Left lung (tissue), 14 donors: ENCODE measurements at places on chromosomes 16 and 17.

DNA sequence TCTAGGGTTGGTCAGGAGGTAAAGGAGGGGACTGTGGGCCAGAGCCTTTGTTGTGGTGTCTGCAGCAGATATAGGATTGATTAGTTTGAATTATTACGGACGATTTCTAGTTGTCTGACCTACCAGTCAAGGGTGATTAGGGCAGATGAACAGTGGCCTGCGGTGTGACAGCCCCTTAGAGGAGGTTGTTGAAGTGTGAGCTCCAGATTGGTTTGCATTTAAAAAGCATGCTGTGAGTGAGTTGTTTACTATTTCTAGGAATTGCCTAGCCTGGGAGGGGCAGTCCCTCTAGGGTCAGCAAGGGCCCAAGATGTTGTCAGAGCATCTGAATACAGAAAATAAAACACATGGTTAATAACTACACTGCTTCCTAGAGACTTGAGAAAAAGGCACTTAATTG lies 108.8 kb downstream of the ARHGAP44 start:
- DNase-seq: no peak

DNA sequence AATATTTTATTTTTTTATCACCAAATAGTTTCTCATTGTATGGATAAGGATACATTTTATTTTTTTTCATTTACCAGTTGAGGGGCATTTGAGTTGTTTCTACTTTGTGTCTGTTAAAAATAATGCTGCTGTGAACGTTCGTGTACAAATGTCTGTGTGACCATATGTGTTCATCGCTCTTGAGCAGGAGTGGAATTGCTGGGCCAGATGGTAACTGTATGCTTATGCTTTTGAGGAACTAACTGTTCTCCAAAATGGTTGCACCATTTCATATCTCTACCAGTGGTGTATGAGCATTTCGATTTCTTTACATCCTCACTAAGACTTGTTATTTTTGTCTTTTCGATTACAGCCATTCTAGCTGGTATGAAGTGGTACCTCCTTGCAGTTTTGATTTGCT lies 212.5 kb upstream of the N4BP1 start:
- no peak for DNase-seq

GRCh38 chr17:79565606-79566250 lies 45.1 kb downstream of the RBFOX3 start:
- no peak for DNase-seq

GRCh38 chr17:62965686-62966425 lies at the start of gene TANC2:
Gene TANC2, plus strand, starts transcription at chr17:62966235. Its CDS starts 43,325 bp downstream, at chr17:63009560.
- peak; percentile 87 for DNase-seq

GRCh38 chr16:85088570-85089199 lies 23.6 kb downstream of the CIBAR2 start:
- peak; percentile 18 for DNase-seq

- DNase-seq: no peak
Measured at GRCh38 chr17:81200695-81201580, 21.8 kb downstream of the CEP131 start.

GRCh38 chr16:77059446-77059845 lies 131.5 kb upstream of the MON1B start:
- DNase-seq: peak; percentile 81

DNA sequence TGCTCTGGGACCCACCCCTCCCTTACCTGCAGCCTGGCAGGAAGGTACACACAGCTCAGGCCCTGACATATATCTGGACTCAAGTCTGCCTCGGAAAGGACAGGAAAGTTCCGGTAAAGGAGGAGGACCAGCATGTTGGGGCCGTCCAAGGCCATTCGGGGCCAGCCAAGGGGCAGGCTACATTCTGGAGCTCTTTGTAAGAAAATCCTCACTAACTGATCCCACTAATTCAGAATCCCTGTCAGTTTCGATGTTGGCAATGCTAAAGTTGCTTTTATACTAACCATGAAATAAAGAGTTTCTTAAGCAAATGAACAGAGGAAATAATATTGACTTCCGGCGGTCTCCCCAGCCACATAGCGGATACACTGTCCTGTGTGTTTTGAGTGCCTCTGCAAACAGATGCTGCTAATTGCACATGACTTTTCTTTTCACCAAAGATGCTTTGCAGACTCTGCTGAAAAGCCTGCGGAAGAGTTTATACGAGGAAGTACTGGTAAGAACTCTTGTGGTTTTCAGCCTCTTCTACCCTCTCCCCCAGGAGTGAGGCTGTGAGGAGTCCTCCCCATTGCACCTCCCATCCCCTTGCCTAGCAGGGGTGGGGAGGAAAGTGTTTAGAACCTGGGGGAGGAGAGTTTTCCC lies 54.8 kb downstream of the PLXDC1 start:
- no peak for DNase-seq

DNA sequence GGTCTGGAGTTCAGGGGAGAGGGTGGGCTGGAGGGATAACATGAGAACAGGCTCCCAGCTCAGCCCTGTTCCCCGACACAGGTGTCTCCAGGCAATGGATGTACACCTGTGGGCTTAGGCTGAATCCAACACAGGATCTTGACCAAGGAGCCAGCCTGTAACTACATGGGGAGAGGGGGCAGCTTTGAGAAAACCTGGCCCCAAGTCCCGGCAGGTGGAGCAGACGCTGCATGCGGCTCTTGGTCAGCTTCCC lies 73.3 kb upstream of the TOB1 start:
- no peak for DNase-seq

DNA sequence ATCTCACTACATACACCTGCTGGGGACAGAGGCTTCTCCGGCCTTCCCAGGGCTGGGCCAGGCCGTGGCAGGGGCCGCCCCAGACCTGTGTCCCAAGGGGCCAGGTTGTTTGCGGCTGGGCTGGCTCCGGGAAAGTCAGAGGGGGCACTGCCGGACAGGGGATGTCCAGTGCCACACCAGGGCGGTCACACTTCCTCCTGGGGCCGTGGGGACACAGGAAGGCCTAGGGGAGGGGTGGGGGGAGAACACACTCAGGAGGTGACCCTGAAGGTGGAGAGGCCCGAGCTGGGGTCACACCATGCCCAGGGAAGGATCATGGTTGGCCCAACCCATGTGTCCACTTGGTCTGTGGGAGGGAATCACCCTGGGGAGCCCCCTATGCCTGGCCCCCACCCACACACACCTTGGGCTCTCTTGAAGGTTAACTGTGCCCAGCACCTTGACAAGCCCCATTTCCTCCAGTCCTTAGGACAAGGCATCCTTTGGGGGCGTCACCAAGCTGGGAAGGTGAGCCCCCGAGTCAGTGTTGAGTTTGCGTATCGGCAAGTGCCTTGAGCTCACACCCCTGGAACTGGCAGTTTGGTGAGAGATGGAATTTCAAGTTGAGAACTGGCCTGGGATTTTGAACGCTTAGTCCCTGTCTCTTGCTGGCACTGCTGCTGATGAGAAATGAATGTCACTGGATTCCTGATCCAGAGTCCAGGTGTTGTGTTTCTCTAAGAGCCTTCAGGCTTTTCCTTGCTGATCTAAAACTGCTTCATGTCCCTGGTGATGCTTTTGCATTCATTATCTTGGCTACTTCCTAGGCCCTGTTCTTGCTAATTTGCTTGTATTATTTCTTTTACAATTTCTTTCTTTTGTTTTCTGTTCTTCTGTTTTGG lies 7.7 kb upstream of the ACTG1 start:
- no peak for DNase-seq

GRCh38 chr17:59027750-59028149 lies 78.9 kb downstream of the TRIM37 start:
- no peak for DNase-seq

DNA sequence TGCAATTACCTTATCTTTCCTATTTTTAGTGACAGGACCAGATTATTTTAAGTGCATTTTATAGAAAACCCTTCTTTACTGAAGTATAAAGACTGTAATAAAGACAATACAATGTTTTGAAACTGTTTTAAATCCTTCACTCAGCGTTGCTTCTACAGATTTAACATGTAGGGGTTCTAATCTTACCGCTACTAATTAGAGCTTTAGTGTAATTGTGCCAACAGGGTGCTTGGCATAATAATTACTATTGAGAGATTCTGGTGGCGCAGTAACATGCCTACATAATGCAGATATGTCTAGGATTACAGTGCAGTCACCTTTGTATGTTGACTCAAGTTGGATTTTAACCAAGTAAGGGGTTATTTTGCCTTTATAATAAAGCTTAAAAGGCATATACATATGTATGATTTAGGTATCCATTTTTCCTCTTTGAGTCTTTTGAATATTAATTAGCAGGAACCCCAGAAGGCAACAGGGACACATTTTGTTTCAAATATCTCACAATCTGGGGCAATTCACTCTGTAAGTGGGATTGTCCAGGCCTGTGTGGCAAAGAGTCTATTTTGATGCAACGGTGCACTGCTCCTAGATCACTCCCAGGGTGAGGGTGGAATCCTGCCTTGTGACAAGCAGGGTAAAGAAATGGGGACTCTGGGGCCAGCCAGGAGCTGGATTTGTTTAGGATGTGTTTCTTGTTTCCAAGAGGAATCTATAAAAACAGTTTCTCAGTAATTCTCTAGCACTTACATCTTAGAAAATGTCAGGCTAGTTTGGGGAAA lies 604.7 kb upstream of the SALL1 start:
- no peak for DNase-seq

- DNase-seq: no peak
Measured at GRCh38 chr17:18318117-18318516, 3.0 kb downstream of the SMCR8 start.

DNA sequence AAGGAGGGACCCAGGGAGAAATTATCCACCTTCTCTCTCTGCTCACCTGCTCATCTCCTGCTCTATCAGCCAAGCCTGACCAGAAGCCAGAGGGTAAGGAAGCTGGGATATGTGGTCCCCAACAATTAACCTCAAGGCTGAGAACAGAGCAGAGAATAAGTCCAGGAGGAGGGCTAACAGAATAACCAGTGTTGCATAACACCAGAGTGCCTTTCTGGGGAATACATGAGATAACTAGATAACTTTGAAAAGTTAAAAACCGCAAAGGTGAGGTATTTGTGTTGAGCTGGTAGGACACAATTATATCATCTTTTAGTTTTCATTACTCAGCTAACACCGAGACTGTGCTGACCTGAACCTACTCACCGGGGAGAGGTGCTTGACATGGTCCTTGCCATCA lies 180.8 kb downstream of the SALL1 start:
- DNase-seq: no peak

DNA sequence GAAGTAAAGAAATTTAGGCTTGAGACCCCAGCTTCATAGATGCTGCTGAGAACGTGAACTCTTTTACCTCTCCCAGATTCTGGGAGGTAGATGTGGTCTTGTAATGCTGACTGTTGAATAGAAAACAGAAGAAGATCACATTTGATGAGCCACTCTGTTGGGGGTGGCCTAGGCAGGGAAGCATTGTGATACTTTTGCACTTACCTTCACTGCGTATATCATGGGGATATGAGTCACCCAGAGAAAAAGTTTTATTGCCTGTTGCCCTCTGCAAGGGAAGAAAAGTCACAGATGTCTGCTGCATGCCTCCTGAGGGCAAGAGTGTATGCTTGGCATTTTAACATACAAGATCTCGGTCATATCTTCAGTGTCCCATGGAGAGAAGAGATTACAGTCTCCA lies 365.4 kb downstream of the SNX29 start:
- no peak for DNase-seq

DNA sequence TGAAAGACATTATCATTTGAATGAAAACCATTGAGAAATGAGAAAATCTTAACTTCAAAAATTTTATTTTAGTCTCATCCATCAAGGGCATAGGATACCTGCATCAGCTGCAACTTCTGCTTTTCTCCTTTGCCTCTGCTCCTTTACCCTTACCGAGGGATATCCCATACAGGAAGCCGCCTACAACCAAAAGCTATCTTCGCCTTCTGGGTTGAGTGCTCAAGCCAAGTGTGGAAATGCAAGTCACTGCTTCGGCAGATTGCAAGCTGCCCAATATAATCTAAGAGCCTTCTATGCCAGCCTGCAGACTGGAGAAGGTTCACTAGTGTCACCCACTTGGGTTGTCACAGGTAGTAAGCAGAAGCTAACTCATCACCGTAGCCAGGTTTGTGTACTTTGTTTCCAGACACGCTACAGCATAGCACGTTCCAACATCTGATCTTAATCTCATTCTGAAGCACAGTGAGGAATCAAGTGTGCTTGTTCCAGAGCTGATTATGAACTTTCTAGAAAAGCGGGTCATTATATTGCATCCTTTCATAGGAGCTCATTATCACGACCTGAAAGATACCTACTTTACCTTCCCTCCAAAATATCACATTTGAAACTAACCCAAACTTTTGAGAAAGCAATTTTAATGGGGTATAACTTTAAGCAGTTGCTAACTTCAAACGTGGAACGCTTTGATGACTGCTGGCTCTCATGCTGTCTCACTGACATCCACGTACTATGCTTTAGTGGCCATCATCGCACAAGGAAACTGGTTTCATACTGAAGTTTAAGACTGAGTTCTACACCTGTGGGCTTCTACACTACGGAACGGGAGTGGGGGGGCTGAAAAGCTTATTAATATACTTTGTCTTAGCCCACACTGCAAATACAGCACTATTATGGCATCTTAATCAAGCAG lies 8.0 kb upstream of the UNK start:
- peak; percentile 67 for DNase-seq

DNA sequence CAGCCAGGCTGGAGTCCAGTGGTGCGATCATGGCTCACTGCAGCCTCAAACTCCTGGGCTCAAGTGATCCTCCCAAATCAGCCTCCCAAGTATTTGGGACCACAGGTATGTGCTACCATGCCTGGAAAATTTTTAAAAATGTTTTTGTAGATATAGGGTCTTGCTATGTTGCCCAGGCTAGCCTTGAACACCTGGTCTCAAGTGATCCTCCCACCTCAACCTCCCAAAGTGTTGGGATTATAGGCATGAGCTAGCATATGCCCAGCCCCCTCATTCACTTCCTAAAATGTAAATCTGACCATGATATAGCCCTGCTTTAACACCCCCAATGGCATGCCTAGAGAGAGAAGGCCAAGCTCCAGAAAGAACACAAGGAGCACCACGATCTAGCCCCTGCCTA lies 98.6 kb downstream of the NDE1 start:
- DNase-seq: no peak

DNA sequence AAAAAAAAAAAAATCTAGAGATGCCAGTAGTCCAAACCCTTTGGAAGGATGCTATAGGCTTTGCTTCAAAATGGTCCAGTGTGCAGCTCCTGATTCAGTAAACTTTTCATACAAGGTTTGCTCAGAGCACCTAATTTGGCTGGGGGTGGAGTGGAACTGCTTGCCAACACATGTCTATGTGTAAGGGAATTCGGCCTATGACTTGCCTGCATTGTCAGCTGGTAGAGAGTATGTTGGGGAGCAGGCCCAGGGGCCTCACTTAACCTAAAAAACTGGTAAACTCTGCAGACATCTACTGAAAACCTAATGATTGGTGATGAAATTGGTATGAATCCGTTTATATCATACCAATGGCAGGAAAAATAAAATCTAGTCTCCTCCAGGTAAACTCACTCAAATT lies 1.5 kb upstream of the MFSD6L start:
- DNase-seq: no peak

- no peak for DNase-seq
Measured at GRCh38 chr16:76777721-76778465, 413.1 kb upstream of the MON1B start.

DNA sequence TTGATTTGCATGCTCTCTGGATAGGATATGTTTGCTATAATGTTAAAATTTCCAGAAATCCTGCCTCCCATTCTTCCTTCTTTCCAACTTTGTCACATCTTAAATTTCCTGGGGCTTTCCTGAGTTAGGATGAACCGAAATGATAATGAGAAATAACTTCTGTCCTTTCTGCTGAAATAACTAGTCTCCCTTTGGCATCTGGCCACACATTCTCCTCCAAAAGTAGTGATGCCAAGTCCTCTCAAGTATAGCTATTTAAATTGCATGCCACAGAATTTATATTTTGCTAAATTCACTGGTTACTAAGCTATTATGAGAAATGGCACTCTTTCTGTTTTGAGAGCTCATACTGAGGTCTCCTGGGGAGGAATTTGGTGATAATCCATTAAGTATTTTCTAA lies 30.6 kb downstream of the FAM20A start:
- DNase-seq: no peak
